NCI-H1436 treated with DMSO at 0.1 percent for 48 hours (cell line): ENCODE measurements at places on chromosomes 4 and X.

DNA sequence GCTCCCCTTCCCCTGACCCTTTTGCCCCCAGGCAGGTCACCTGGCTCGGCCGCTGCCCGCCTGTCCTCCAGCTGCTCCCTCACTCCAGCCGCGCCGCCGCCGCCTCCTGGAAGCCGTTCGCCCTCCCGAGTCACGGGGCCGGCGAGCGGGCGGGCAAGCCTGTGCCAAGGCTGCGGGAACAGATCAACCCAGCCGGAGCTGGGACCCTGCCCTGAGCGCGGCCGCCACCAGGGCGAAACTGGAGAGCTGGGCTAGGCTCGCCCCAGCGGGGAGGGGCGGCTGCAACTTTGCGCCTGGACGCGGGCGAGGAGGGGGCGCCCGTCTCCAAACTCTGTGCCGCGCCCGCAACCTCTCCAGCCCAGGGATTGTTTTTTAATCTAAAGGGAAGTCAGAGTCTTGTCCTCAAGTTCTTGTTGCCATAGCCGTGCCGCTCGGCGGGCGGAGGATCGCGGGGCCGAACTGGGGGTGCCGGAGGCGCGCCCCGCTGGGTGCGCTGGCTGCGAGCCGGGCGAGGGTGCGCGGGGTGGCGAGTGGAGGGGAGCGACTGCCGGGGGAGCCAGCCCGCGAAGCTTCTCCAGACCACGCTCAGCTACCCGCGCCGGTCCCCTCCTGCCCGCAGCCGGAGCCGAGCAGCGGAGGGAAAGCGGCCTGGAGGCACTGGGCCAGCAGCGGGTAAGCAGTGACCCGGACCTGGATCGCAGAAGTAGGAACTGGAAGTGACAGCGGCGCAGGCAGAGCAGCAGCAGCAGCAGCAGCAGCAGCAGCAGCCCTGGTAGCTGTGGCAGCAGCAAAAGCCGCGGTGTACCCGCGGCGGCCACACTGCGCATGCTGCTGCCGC lies 13.4 kb downstream of the ARHGEF6 start:
- DNase-seq = peak; percentile 19

- DNase-seq = no peak
These were observed 29.6 kb downstream of the TRIM2 start for GRCh38 chr4:153233761-153234371.

DNA sequence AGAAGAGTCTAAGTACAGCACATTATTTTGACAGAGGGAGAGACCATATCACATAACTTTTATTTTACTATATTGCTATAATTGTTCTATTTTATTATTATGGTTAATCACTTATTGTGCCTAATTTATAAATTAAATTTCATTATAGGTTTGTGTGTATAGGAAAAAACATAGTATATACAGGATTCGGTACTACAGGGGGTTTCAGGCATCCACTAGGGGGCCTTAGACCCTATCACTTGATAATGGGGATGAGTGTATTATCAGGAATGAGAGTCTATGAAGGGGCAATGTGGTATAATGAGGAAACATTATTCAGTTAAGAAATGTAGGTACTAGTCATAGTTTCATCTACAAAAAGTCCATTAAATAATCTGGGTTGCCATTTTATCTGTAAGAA lies 833.1 kb downstream of the C4orf33 start:
- DNase-seq = no peak

DNA sequence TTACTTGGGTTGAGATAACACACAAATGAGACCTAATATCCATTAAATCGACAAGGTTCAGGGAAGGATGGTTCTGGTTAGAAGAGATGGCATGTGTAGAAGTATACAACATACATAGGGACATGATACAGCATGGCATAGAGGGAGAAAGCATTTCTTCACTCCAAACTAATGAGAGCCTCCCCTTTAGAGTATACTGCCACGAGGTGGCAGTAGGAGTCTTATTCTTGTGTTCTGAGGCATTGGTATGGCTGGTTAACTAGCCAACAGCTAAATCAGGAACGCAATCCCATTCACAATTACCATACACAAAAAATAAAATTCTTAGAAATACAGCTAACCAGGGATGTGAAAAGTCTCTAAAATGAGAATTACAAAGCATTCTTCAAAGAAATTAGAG lies 29.1 kb upstream of the TRO start:
- no peak for DNase-seq

- DNase-seq = no peak
These were observed 80.6 kb upstream of the ENPP6 start for GRCh38 chr4:184298254-184298653.

- no peak for DNase-seq
These were observed 340.0 kb downstream of the DCAF12L2 start for GRCh38 chrX:125826080-125826479.

GRCh38 chrX:118143578-118143977 lies 27.0 kb upstream of the KLHL13 start:
- DNase-seq = no peak

GRCh38 chrX:12443534-12444098 lies 305.3 kb downstream of the FRMPD4 start:
- no peak for DNase-seq

DNA sequence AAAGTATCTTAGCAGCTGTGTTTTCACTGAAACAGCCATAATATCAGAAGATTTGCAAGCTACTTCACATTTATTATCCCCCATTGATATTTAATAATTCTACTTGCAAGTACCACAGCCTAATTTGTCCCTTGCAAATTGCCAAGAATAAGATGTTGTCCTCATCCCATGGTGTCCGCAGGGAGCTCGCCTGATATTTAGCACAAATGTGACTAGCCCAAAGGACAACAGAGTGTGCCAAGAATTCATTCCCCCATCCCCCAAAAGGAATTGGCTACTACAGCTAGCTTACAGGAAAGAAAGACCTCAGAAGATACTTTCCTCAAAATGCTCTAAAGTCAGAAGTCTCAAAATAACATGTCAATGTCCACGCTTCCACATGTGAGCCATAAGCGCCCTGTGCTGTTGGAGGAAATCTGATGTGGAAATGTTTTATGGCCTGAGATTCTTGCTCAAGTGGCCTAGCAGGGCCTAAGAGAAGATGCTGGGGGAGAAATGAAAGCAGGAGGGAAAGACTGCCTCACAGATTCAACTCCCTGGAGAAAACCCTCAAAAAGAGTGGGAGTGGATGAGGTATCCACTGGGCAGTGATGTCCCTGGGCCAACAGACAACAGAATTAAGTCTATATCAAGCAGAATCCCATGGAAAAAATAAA lies 111.4 kb downstream of the SH3KBP1 start:
- DNase-seq = no peak

- no peak for DNase-seq
These were observed 26.5 kb downstream of the GALNT7 start for GRCh38 chr4:173195109-173195508.

- DNase-seq = no peak
These were observed 175.8 kb downstream of the GC start for GRCh38 chr4:71607780-71608677.

DNA sequence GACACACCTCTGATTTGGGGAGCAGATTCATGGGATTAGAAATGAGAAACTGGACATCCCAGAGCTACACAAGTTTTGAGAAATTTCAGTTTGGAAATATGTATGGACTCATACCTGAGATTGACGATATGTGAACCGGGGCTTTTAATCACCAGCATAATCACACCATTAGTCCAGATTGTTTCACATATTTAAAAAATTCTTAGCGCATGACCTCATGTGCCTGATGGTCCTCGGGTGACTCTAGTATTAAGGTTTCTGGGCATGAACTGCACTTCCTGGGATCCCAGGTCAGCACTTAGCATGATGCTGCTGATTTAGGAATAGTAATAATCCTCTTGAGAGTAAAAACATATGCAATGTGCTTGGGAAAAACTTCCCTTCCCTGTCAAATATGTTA lies 91.9 kb upstream of the BCOR start:
- DNase-seq = no peak

GRCh38 chr4:139207873-139208403 lies 30.9 kb upstream of the ELF2 start:
- DNase-seq = no peak

DNA sequence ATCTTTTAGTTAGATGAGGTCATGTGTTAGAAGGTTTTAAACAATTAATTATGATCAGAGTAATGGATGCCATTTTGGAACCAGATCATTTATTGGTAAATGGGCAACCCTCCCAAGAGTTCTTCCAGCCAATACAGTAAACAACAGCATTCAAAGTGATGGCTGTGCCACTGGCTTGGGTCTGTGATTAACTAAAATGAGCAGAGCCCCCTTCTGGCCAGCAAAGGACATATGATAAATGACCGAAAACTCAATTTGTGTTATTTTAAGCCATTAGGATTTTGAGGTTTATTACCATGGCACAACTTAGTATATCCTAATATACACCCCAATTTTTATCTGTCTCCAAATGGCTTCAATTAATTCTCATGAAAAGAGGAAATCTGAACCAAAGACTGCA lies 90.8 kb upstream of the NPFFR2 start:
- no peak for DNase-seq
